ENCODE measurements at places on chromosomes 11 and 22.

- no peak for DNase-seq
These were observed 309.1 kb upstream of the C11orf87 start for GRCh38 chr11:109112821-109113280.

- no peak for DNase-seq
These were observed 14.3 kb downstream of the RNF215 start for GRCh38 chr22:30372915-30373314.

DNA sequence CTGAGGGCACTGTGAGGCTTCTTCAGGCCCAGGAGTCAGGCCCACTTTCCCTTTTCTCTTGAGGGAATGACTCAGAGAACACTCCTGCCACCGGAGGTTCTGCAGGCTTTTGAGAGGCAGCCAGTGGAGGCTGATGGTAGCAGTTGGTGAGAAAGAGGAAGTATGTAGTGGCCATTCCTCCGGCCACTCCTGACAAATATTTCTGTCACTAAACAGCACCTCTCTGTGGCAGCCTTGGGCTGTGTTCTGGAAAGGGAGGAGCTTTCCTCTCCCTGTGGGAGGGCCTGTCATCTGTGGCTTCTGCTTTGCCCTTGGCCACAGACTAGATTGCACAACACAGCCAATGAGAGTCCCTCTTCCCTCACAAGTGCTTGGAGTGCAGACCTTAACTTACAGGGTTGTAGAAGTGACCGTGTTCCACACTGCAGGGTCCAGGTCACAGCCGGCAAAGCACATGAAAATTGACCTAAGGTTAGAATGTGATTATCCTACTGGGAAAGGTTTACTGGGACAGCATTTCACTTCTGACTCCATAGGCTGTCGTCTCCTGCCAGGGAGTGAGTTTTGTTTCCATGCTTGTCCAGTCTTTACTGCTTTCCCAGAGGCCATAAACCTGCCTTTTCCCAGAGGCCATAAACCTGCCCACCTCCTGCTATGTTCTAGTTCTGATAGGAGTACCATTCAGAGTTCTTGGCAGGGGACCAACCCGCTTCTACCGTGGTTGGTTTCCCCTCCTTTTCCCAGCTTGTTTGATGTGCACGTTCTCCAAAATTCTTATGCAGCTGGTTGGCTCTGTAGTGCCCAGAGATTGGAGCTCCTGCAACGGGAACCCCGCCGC, 33.3 kb downstream of the MARK2 start:
- peak; percentile 8 for DNase-seq

GRCh38 chr11:36248436-36248835, 40.8 kb downstream of the COMMD9 start:
- no peak for DNase-seq

GRCh38 chr11:87942786-87943185, 232.5 kb downstream of the RAB38 start:
- DNase-seq, result no peak

- DNase-seq, result no peak
These were observed 2.1 kb downstream of the DEAF1 start for GRCh38 chr11:692824-693414.

DNA sequence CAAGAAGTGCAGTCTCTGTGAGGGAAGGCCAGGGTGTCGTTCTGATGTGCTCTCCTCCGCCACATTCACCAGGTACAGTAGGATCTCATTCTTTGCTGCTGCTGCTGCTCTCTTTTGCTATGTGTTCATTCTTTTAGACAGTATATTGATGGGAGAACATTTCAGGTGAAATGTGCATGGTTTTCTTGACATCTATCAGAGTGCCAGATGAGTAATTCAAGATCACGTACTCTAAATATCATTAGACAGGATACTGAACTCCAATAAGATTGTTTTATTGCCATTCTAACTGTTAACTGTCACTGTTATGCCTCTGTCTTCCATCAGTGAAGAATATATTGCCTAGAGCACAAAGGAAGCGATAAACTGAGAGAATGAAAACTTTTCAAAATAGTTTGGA, 771.0 kb upstream of the ARHGAP42 start:
- no peak for DNase-seq

GRCh38 chr11:57192316-57192715, 10.6 kb downstream of the LRRC55 start:
- no peak for DNase-seq

- no peak for DNase-seq
These were observed 653 bp downstream of the IL18BP start for GRCh38 chr11:71999362-71999761.

DNA sequence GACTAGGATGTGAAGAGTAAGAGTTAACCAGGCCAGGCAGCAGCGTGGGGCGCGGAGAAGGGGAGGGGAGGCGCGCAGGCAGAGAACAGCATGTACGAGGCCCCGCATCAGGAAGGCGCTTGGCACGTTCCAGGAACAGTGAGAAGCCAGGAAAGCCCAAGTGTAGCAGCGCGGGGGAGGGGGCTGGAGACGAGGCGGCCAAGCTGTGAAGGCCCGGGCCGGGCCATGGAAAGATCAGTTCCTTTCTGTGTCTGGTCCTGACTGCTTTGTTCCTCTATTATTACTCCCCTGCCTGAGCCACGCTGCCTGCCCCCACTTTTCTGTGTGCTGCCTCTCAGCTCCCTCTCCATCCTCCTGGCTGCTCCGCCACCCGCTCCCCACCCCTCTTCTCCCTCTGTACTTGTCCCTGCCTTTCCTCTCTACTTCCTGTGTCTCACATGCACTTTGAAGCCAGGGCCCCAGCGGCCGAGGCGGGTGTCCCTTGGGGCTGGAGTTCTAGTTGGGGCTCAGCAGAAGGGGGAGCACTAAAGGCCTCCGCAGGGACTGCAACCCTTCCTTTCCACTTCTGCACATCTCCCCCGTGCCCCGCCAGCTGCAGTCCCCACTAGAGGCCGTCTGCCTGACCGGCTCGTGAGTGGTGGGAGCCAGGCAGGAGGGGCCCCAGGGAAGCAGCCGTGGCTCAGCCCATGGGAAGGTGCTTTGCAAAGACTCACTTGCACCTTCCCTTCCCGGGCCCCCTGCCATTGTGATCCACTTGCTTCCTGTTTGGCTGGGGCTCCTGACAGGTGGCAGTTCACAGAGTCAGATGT, 63.7 kb downstream of the PRDM11 start:
- no peak for DNase-seq

DNA sequence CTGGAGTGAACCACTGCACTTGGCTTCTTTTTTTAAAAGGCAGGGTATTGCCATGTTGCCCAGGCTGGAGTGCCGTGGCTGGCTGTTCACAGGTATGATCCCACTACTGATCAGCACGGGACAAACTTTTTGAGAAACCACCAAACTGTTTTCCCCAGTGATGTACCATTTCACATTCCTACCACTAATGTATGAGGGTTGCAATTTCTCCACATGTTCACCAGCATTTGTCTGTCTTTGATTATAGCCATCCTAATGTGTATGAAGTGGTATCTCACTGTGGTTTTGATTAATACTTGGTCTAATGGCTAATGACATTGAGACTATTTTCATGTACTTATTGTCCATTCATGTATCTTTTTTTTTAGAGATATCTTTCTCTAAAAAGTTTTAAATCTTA, 41.5 kb upstream of the EP300 start:
- no peak for DNase-seq

DNA sequence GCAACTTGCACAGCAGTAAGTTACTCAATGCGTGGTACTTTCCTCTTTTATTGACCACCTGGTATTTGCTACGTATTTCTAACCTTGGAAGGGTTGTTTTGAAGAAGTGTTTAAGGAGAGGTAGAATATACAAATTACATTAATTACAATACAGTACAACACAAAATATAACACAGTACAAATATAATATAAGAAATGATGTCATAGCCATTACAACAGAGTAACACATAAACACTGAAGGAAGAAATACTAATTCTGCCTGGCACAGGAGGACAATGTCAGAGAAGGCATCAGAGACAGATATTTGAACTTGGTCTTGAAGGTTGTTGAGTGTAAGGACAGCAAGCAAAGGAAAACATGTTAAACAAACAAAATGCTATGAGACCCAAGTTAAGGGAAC, 25.6 kb downstream of the PAK1 start:
- no peak for DNase-seq

DNA sequence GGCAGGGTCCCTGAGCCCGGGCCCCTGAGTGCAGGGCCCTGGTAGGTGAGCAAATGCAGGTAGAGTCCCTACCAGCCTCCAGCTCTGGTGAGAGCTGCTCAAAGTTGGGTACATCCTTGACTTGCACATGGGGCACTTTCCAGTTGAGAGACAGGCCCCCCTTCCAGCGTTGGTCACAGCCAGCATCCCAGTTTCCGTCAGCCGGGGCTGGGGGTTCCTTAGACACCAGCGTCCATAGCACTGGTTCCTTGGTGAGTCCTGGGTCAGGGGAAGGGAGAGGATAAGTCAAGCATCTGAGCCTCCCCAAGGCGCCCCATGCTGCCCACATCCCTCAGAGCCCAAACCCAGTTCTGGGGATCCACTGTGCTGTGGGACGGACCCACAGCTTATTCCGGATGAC, 5.6 kb downstream of the PNPLA5 start:
- no peak for DNase-seq

GRCh38 chr11:102367364-102367763, 20.4 kb downstream of the BIRC2 start:
- DNase-seq, result no peak

DNA sequence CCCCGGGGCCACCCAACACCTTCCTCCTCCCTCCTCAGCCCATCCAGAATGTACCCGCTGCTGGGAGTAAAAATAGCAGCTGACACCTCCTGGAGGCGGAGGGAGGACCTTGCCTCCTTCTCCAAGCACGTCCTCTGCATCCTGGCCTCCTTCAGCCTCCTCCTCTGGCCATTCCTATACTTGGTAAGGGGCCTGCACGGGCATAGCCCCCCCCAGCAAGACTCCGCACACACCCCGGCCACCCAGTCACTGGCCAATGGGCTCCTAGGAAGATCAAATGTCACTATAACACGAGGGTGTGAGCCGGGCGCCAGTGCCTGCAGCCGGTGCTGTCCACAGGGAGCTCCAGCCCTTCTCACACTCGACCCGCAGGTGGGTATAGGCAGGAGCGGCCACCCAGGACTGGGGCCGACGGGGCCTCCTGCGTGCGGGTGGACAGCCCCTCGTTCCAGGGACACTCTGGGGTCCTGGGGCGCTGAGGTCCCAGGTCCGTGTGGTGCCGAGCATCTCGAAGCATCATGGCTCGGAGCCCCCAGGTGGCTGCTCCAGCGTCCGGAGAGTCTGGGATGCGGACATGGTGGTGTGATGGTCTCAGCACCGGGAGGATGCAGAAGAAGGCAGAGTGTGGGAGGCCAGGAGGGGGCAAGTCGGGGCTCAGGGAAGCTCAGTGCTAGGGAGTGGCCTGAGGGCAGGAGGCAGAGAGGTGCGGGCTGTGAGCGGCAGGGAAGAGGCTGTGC, at the start of gene TNNT3:
TNNT3 (plus strand) TSS at position 313 of the 737 bp plus-strand sequence. CDS start 3,172 bp downstream, outside the sequence.
- DNase-seq, result no peak

DNA sequence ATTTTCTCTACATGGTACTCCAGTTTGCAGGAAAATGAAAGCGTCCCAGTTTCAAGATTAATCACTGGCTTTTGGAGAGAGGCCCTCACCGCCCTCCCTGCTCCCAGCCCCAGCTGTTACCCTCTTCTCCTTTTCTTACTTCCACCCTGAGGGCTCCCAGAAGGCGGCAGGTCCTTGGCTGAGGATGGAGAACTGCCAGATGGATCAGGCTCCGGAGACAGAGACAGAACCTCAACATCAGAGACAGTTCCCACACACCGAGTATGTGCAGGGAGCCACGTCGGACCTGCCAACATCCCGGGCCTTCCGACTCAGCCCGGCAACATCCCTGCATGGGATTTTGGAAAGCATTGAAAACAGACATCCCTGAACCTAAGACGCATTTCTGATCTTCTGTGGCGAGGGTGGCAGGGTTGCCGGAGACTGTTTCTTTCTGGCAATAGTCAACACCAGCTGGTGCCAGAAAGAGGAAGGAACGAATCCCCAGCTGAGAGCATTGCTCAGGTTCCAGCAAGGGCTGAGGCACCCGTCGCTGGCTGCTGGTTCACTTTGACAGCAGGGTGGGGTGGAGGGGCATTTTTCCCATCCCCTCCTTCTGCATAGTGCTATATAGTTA, 467.1 kb downstream of the MIAT start:
- DNase-seq, result no peak

DNA sequence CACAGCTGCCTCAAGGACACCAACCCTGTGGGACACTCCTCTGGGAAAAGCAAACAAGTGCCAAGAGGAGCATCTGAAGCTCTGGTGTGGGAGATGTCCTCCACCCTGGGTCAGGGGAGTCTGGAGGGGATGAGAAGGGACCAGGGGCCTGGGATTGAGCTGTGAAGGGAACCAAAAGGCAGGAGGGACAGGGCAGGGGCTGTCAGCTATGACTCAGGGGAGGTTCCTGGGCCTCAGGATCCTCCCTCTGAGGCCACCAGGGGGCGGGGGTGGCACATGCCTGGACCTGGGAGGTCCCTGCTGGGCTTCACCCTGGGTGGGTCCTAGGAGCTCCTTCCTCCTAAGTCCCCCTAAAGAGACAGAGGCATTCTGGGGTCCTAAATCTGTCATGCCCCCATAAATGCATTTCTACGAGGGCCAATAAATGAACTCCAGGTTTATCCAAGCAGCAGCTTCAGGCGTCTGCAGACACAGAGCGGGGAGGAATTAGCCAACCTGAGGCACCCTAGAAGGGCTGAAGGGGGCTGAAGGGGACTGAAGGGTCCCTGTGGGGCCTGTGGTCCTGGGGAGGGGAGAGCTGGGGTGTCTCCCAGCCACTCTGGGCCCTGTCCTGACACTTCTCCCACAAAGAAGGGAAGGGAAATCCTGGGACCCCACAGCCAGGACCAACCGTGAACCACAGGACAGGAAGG, 31.9 kb upstream of the IGLL5 start:
- DNase-seq, result no peak

- no peak for DNase-seq
These were observed 118.9 kb upstream of the PARVA start for GRCh38 chr11:12258451-12258850.

GRCh38 chr11:128732471-128733277, 38.8 kb downstream of the FLI1 start:
- DNase-seq, result no peak

DNA sequence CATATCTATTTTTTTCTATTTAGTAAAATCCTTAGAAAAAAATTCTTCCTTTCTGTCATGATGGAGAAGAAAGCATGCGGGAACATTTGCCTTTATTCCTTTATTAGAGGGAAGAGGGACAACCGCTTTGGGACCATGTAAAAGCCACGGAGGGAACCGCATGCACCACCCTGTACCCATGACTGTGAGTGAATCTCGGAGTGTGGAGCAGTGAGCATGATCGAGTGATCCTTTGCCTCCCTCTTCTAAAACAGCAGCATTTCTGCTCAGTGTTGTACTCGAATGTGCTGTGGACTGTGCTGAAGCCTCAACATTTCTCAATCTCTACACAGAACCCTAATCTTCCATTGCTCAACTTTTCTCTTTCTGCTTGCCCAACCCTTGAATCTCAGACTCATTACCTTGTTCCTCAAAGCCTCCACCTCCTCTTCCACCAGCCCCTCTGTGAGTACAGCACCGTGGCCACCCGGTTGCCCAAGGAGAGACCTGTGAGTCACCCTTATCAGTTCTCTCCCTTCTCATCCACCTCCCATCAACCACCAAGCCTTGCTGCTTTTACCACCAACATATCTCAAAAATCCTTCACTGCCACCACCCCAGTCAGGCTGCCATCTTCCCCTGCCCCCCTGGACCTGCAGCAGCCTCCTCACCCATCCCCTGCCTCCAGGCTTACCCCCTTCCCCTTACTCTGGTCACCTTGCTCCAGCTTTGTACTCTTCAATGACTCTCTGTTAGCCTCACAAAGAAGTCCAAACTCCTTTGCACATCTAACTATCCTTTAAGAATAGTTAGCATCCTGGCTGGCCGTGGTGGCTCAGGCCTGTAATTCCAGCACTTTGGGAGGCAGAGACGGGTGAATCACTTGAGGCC, 103.1 kb downstream of the NAT10 start:
- DNase-seq, result no peak
